ENCODE measurements at places on chromosomes 3 and 15.
A peak's percentile ranks its signal among the peaks of the same experiment; 100 is the strongest.

GRCh38 chr3:146156666-146157314 lies 4.2 kb downstream of the PLOD2 start:
- DNase-seq = no peak

GRCh38 chr3:28081533-28081947 lies 159.9 kb upstream of the CMC1 start:
- DNase-seq = no peak

DNA sequence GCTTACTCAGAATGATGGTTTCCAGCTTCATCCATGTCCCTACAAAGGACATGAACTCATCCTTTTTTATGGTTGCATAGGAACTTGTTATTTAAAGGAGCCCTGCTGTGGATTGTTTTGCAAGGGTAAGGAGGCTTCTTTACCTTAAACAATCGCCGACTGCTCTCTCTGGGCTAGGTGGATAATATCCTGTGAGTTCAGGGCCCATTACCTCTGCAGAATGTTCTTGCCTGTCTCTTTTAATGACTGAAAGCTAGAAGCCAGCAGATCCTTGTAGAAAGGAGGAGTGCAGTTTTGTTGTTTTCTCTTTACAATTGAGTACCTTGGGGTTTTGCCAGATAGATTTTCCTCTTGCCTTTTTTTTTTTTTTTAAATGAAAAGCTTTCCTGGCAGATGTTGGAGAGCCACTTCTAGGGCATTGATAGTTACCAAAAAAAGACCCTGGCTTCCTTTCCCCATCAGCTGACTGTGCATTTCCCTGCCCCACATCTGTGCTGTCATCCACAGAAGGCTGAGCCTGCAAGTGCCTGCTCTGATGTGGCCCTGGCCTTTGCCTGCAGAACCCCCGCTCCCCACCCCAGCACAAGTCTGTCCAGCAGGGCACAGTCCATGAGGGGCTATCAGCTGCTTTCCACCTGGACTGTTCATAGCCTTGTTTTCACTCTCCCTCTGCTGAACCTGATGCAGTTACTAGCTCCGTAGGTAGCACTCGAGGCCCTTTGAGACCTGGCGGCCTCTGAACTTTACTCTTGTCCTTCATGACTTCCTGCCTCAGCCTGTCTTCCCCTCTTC lies 113.1 kb downstream of the CHCHD6 start:
- DNase-seq = peak; percentile 30

DNA sequence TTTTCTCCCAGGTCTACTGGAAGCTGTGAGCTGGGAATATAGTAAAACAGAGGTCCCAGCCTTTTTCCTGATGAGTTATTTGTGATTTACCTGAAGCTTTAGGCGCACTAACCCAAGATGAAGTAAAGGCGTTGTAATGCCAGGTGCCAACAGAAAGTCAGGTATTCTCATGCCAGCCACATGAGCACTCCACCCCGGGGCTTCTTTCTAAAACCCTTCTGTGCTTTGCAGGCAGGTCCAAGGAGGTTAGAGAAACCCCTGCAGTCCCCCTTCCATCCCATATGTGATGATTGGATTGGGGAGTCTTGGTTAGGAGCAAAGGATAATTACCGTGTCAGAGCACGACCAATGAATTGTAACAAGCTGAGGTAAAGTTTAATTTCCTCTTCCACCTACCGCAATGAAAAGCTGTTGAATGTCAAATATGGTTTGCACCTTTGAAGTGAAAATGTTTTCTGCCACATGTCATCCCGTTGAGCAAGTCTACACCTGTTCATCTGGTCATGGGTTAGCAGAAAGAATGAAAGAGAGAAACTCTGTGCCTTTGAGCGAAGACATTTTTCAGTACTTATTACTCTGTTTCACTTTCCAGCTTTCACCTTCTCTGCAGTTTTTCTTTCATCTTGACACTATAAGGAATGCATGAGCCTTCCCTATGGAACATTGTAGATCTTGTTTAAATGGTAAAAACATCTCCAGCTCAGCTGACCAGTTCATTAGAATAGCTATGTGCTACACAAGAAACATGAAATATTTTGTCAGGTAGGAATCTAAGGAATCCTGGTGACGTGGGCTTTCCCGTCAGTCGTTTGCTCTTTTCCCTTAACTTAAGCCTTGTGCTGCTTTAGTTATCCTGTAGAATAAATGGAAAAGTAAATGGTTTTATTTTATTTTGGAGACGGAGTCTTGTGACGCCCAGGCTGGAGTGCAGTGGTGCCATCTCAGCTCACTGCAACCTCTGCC lies 204.6 kb upstream of the IL12A start:
- no peak for DNase-seq

DNA sequence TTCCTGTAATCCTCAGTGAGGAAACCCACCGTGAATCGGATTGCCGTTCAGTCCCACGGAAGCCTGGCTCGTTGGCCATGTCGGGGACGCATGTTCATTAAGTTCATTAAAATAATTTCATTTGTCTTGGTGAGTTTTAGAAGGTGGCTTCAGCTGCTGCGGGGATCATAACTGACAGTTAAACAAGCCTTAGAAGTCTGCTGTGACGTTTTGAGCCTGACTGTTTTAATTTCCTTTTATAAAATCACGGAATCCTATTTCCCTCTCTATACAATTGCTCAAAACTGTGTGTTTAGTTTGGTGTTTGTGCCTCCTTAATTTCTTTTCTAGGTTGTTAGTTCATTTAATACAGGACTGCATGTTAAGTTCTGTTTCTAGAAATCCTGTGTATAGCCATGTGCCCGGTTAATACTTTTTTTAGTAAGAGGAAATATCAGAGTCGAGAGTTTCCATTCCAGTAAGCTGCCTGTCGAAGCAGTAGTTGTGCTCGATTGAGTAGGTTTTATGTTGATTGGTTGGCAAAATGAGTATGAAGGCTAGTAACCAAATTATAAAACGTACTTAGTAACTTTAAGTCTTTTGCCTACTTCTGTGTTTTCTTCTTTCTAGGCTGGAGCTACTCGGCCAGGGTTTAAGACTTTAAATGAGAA lies 705 bp downstream of the NIPA2 start:
- DNase-seq = peak; percentile 41

GRCh38 chr3:97956051-97956450 lies 16.2 kb downstream of the RIOX2 start:
- DNase-seq = no peak

DNA sequence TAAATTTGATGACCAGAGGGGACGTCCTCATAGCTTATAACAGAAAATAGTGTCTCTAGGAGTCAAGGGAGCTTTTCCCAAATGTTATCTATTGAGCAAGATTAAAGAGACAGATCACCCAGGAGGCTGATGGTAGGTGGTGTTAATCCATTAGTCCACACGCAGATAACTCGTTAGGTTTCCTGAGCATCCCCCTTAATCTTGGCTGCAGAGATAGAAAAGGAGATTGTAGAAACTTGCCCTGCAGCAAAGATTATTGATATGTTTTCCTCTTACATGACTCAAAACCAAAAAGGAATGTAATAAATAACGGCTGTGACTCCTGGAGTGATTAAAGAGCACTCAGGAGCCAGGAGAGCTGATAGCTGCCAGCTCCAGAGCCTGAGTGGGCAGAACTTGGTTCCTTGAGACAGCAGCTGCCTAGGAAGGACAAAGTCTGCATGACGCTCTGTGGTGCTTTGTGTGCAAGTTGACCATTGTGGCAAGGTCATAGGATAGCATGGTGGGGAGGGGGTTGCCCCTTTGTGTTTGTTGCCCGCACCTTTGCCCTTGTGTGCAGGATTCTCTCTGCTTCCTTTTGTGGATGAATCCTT lies 234.8 kb downstream of the PTPRG start:
- no peak for DNase-seq

GRCh38 chr3:125359700-125360099 lies 15.4 kb downstream of the ZNF148 start:
- DNase-seq = no peak

GRCh38 chr3:157531301-157531660 lies 28.1 kb upstream of the VEPH1 start:
- DNase-seq = no peak

- DNase-seq = no peak
Observed at GRCh38 chr3:148840451-148840850, 12.8 kb downstream of the CPB1 start.

DNA sequence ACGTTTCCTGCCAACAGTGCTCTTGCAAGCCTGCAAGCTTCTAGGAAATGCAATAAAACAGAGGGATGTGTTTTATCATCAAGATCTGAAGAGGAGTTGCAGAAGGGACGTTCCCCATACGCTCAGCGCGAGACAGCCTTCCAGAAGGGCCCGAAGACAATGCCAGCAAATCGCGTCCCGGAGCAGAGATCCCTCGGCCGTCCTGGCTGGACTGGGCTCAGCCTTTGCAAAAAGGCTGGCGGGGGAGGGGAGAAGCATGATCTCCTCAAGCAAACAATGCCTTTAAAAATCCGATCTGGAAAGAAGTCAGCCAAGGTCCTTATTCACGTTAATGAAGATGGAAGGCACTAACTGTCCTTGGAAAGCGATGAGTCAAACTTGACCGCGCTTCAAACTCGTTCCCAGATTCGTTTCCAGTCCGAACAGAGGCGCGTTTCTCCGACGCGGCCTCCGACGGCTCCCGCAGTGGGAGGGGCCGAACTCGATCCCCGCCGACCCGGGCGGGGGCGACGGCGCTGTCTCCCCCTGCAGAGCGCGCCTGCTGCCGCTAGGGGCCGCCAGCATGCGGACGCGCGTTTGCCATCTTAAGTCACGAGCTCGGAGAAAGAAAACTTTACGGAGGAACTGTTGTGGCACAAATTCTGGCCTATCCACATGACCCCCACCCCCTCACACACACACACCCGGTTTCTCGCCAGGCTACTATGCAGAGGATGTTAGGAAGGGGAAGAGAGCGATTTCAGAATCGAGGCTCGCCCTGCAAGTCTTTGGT lies 5.5 kb downstream of the BCL6 start:
- peak; percentile 96 for DNase-seq

DNA sequence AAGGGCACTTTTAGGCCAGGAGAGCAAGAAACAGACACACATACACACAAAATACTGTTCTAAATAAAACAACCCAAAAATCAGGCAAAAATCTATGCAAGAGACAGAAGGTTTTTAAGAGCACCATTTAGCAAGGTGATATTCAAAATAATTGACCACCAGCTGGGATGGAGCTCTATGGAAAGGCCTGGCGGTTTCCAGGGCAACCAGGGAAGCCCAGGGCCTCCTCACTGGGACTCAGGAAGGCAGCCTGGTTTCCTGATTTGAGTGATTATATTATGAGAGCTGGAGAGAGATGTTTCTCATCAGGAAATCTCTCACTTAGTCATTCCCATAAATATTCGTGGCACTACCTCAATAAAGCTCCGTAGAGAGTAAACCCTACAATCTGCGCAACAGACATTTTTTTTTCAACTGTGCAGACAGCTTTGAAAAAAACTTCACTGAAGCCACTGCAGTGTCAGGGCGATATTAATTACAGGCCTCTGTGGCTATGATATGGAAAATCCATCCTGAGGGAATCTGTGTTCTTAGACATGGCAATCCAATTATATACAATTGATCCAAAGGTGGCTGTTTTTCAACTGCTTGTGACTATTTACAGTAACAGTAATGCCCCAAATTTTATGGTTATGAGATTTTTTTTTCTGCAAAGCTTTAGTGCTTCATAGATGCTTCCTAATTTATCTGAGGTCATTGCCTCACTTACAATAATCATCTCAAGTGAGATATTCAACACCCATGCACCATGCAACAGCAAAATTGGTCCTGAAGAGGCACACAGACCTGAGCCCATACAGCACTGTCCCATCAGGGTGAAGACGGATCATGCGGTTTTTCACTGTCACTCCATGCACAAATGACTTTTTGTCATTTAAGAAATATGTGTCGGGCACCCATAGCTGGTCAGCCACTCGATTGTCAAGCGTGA lies 152.1 kb downstream of the GABRB3 start:
- no peak for DNase-seq

DNA sequence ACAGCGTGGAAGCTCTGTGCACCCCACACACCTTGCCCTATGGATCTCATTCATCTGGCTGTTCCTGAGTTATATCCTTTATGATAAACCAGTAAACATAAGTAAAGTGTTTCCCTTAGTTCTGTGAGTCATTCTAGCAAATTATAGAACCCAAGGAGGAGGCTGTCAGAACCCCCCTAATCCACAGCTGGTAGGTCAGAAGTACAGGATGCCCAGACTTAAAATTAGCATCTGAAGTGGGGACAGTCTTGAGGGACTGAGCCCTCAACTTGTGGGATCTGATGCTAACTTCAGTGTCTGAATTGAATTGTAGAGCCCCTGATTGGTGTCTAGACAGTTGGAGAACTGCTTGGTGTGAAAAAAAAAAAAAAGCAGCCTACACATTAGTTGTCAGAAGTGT lies 75.1 kb downstream of the B3GNT5 start:
- DNase-seq = no peak

GRCh38 chr15:67880651-67881182 lies 40.9 kb upstream of the RNU6-1 start:
- no peak for DNase-seq

GRCh38 chr3:167733961-167734497 lies 663 bp downstream of the PDCD10 start:
- no peak for DNase-seq

DNA sequence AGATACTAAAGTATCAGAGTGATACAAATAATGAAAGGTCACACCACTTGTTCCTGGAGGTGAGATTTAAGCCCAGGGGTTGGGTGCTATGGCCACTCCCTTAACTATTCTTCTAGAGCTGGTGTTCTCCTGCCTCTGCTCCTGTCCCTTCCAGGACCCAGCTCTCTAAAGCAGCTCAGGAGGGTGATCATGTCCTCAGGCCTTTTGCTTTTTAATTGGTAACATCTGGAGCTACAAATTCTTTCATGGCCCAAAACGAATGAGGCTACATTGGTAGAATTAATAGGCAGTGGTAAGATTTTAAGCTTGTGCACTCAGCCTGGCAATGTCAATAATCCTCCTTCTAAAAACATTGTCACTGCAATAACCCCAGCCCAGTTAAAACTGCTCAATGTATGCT lies 38.2 kb upstream of the CNOT10 start:
- no peak for DNase-seq

DNA sequence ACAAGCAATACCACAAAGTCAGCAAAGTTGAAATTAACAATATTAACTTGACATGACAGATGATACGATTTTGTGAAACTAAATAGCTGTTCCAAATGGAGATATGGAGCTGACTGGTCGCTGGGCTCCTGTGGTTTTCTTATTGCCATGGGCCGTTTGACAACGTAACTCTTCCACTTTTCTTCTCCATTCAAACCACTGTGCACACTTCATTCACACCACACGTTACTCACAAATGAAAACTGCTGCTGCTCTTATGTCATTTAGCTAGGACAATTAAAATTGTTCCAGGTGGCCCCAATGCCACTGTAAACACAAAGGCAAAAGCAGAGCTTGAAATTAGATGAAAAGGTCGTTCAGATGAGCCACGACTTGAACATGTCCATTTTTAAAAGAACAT lies 94.0 kb upstream of the VGLL4 start:
- no peak for DNase-seq

DNA sequence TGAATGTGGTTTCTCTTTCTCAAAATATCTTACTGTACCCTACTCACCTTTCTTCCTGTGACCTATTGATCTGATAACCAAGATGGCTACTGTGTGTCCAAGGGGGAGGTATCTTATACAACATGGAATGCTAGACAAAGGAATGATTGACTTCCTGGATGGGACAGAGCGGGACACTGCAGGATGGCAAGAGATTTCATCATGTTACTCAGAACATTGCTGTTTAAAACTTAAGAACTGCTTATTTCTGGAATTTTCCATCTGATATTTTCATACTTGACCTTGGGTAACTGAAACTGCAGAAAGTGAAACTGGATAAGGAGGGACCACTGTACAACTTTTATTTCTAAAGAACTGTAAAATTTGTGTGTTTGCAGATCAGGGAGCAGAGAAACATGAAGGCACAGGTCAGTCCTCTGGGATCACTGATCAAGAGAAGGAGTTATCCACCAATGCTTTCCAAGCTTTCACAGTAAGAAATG lies 18.5 kb downstream of the CNOT10 start:
- DNase-seq = no peak

GRCh38 chr15:65641768-65642475 lies 20.2 kb downstream of the SLC24A1 start:
- DNase-seq = peak; percentile 57
